ENCODE measurements at places on chromosomes 6 and 20.

DNA sequence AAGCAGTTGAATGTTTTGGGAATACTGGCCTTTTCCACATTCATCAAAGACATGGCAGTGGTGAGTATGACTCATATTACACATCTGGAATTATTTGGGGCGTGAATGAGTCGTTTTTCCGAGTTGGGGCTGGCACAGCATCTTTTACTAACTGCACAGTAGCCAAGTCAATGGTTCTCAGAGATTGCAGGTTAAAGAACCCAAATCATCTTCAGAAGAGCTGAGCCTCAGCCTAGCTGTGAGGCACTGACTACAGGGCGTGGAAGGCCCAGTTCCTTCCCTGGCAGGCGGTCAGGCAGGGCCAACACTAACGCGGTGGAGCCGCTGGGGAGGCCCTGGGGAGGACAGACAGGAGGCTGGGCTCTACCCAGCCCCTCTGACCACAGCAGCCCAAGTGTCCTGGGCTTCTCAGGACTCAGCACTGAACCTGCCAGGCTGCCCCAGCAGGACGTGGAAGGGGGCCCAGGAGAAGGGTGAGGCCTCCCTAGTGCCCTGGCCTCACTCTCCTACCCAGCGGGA lies 20.1 kb upstream of the HELZ2 start:
- no peak for DNase-seq

GRCh38 chr20:50425076-50425475 lies 85.1 kb upstream of the PTPN1 start:
- peak; percentile 24 for DNase-seq

DNA sequence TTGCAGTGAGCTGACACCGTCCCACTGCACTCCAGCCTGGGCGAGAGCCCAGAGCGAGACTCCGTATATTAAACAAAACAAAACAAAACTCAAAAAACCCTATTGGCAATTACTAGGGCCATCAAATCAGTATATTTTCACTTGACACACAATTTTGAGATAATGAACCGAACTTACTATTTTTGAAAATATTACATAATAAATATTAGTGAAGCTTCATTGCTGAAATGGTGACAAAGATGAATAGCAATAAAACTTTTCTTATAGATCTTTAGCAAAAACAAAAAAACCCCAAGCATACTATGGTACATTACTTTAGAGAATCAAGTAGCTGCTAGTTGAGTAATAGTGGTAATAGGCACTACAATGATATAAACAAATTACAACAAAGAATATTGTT lies 113.0 kb downstream of the ATG5 start:
- no peak for DNase-seq

GRCh38 chr6:138145402-138145801 lies 16.3 kb upstream of the ARFGEF3 start:
- no peak for DNase-seq

GRCh38 chr6:139327038-139327437 lies 35.2 kb upstream of the TXLNB start:
- no peak for DNase-seq

DNA sequence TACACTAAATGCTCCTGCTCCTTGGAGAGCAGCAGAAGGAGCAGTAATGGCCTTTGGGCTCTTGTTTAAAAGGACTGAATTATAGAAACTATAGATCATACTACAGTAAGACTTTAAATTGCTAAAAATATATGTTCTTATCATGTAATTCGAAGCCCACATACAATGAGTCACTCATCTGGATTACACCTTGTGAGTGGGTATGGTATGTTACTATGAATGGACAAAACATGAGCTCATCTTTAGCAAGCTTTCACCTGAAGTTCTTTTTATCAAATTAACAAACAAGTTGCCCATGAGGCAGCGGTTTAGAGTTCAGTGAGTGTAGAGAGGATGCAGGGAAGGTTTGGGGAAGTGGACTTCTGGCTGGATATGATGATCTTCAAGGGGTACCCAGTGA lies 114.4 kb upstream of the CCN2 start:
- no peak for DNase-seq

- peak; percentile 4 for DNase-seq
These were observed 139.6 kb downstream of the PHACTR3 start for GRCh38 chr20:59743767-59744485.

DNA sequence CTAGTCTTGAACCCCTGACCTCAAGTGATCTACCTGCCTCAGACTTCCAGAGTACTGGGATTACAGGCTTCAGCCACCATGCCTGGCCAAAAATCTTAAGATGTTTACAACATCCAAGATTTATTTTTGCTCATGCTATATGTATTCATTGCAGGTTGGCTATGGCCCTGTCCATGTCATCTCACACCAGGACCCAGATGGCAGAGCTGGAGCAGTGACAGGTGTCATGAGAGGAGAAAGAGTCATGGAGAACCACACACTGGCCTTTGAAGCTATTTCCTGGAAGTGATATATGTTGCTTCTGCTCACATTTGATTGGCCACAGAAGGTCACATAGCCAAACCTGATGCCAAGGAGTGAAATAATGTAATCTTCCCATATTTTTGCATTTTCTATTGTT lies 13.8 kb upstream of the DDR1 start:
- no peak for DNase-seq
